Activated CD4-positive, CD25-positive, alpha-beta regulatory T cell treated with anti-CD3 and anti-CD28 coated beads, Interleukin-2, amount 50 U/mL, for 72 hours (primary cell): ENCODE measurements at places on chromosomes 16 and 17.

DNA sequence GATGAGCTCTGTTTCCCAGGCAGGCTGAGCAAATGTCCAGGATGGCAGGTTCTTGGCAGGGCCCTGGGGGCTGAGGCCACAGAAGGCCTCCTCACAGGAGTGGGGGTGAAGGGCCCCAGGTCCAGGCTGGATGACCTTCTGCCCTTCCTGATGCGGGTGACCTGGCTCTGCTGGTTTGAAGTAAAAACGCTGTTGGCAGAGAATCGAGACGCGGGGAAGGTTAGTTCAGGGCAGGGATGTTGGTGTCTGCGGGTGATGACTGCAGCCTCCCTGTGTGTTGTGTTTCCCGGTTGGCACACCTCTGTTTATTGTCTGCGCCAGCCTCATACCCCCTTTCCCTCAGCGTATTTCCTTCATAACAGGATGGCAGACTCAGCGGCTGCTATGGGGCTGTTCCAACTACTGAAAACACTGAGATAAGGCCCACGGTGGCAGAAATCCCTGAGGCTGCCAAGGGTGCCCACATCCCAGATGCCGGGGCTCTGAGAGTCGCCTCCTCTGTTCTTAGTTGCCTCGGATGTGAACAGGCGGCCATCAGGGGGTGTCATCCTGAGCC lies 104.6 kb downstream of the METRNL start:
- DNase-seq, result peak; percentile 23

DNA sequence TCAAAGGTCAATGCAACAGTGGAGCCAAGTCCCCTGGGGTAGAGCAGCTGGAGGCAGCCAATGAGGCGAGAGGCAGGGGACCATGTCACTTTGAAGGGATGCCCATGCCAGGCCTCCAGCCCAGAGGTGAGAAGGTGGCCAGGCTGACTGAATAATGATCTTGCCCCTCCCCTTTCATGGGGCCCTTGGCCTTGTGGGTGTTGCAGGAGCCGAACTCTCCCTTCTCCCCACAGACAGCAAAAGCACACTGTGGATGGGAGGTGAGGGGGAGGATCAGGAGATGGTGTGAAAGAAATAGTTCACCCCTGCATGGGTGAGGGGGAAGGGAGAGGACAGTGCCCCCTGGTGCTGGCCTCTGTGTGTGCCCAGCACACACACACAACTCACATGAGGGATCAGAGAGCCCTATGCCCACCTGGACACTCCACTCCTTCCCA lies 15.8 kb upstream of the TBX21 start:
- no peak for DNase-seq

GRCh38 chr17:21061158-21061835 lies 18.5 kb upstream of the USP22 start:
- no peak for DNase-seq

GRCh38 chr16:87687126-87687910 lies 78.5 kb downstream of the KLHDC4 start:
- no peak for DNase-seq

DNA sequence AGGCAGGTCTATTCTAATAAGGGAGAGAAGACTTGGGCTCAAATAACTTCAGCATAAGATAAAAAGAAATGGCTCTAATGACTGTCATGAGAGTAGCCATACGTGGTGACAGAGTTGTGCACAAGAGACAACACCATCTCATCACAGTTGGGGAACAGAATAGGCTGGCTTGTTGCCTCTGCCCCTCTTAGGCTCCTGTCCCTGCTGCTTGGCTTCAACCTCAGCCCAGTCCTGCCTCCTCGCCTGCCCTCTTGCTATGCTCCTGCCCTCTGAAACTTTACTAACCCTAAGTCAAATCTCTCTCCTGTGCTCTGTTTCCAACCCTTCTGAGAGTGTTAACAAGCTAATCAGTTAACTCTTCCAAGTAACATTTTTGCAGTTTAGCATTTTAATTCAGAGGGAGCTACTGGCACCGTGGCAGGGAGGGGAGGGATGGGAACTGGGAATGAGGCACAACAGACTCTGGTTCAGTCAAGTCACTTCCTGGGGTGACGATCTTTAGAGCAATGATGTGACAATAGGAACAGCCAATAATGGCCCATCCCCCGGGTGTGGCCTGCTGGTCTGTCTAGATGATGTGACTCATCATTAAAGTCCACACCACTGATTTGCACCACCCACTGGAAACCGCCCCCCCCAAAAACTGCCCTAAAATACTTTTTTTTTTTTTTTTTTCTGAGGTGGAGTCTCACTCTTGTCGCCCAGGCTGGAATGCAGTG lies 35.5 kb downstream of the DNAH17 start:
- DNase-seq, result no peak

- DNase-seq, result no peak
These were observed 13.5 kb downstream of the PRCD start for GRCh38 chr17:76553178-76553908.
